AG09319 (cell line): ENCODE measurements at places on chromosomes 2 and 18.

DNA sequence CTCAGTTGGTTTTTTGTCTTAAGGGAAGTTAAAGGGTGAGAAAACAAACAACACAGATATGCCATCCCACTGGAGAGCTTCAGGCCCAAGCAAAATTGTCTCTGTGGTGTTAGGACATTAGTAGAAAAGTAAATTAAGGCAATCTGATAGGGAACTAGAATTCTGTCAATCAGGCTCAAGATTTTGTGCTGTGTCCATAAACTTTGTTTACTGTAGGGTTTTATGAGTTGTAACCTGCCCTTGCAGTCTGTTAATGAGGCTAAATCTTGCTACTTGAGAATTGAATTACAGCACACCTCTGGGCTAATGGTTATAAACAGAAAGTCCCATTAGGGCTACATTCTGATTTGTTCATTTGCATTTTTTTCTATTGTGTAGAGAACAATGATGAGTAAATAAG is 78.0 kb upstream of the OTX1 start:
- no peak for DNase-seq

DNA sequence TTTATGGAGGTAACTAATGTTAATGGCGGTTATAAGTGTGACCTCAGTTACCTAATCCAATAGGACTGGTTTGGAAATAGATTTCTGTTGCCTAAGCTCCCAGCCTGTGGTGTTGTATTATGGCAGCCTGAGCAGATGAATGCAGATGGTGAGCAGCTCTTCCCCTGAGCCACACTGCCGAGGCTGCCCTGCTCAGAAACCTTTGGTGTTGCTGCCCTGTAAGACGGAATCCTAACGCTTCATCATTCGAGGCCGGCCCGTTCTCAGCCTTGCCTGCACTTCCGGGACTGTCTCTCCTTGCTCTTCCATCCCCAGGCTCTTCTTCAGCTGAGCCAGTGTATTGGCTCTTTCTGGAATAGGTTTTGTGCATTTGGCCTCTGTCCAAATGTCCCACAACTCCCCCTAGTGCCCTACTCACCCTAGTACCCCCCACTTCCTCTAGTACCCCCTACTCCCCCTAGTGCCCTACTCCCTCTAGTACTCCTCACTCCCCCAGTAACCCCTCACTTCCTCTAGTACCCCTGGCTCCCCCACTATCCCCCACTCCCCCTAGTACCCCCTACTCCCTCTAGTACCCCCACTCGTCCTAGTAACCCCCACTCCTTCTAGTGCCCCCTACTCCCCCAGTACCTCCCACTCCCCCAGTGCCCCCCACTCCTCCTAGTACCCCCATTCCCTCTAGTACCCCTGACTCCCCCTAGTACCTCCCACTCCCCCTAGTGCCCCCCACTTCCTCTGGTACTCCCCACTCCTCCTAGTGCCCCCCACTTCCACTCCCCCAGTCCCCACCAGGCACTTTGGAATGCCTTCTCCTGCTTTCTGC is 106.0 kb upstream of the TAF1B start:
- DNase-seq, result no peak

DNA sequence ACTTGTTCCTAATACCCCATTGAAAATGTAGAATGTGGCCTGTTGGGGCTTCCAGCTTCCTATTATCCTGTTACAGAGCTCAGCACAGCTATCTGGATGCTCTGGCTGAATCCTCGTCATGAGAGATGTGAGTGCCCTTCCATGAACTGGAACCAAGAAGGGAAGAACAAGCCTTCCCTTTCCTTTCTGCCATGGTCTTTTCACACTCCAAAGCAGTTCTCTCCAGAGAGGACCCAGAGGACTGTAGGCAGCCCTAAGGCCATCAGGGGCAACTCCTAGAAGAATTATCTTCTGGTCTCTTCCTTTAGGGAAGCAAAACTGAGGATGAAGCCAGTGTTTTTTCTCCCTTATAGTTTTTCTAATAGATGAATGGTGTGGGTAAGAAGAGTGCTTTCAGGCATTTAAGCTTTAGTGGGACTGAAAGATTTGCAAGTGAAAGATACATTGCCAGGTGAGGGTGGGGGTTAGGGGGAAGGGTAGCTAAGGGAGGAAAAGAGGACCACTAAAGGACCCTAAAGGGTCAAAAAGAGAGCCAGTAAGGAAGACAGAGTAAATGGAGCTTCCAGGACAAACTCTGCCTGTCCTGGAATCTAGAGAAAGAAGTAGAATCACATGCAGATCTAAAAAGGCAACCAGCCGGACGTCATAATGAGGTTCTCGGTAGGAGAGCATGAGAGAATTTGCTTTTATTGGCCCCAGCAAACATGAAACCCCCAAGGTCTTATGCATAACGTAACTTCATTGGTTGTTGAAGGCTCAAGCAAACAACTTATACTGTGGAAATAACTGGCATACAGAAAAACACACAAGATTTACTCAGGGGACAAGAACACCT is 12.4 kb upstream of the XPO1 start:
- no peak for DNase-seq

GRCh38 chr2:12727065-12727464 is 10.3 kb downstream of the TRIB2 start:
- DNase-seq, result no peak

- DNase-seq, result no peak
These were observed 23.8 kb downstream of the SMAD4 start for GRCh38 chr18:51053814-51054213.
